Left renal pelvis (tissue), 4 donors: ENCODE measurements at places on chromosomes 5 and 9. TPM values are rescaled to one million over a fixed set of nuclear protein-coding genes. Genes with fewer than 3 reads are reported as not detected.

DNA sequence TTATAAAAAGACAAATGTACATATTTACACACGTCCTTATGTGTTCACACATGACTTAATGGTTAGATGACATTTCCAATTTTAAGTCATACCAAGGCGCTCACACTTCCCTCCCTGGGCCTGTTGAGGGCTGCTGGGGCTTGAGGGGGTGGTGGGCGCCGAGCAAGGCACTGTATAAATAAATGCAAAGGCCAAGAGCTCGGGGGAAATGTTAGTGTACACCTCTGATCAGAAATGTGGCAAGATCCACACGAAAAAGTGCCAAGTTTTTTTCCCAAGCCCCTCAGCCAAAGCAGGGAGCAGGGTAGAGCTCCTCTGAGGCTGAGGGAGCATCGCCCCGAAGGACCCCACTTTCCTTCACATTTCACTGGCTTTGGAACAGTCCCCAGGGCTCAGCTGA, 7.5 kb downstream of the IRF1 start:
- DNase-seq, result no peak

DNA sequence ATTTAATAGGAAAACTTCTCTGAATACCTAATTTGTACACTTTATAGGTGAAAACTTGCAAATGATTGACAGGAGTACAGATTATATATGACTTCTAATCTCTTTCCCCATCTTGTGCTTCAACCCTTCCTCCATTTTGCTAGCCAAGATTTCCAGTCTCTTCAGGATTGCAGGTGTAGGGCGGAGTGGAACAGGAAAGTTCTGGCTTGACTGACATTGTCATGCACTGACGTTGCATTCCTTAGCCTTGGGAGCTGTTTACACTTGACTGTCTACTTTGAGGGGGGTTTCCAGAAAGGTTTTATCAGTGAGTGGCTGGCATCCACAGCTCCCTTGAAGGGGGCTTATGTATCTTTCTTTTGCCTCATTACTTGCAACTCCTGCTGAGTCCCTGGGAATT, 34.1 kb upstream of the GRIA1 start:
- no peak for DNase-seq

- DNase-seq, result no peak
Observed at GRCh38 chr9:114902786-114903524, 27.4 kb downstream of the TNFSF8 start.

DNA sequence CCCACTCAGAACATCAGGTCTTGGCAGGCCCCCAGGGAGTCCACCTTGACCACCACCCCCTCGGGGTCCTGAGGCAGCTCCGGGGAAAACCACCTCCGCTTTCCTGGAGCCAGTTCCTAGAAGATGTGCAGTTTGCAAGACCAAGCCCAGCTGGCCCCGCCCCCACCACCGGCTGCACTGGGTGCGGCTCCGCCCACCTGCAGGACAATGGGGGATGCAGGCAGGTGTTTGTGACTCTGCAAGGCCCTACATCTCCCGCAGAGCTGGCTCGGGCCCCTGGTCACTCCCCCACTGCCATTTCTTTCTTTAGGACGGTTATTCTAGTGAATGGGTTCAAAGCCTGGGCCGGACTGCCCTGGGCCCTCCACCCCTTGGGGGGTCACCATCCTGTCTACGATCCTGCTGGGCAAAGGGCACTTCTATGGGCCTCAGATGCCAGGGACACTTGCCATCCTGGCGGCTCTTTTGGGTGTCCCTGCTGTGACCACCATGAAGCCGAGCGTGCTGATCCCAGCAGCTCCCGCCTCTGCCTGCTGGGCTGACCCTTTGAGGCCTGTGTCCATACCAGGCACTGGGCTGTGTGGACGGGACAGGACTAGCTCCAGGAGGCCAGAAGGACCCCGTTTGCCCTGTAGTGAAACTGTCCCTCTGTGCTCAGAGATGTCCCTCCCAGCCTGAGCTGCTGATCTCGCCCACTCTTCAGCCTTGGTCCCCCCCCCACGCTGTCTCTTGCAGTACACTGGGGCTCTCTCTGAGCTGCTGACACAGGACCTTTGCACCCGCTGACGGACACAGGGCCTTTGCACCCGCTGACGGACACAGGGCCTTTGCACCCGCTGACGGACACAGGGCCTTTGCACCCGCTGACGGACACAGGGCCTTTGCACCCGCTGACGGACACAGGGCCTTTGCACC, 5.9 kb upstream of the NACC2 start:
- no peak for DNase-seq

- DNase-seq, result no peak
Observed at GRCh38 chr9:68522954-68523353, 17.7 kb downstream of the TMEM252 start.

Gene FASTKD3
- 13.8 TPM for polyA plus RNA-seq

- peak; percentile 48 for DNase-seq
Observed at GRCh38 chr5:125413496-125414274, 667.2 kb upstream of the ZNF608 start.

Gene FOXD4L3
- not detected for polyA plus RNA-seq

DNA sequence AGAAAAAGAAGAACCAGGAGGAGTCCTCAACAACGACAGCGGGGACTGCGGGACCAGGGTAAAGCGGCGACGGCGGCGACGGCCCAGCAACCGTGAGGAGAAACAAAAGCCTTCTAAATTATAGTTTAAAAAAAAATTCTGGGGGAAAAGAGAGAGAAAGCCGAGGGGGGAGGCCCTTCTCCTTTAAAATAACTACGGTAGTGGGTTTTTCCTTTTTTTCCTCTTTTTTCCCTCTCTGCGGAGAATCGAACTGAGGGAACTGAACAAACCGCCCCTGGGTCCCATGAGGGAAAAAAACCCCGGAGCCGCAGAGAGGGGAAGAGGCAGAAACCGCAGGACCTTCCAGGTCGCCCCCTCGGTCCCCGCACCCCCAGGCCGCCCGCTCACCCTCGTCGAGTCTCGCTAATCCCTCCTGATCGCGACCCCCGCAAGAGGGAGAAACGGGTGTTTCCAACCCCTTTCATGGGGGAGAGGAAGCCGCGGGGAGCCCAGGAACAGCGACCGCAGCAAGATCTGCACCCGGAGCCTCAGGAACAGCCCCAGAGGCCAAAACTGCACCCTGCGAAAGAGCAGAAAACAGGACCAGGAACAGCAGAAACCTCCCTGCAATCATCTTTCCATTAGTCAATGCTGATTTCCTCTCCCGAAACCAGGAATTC, 453 bp downstream of the CPEB4 start:
- no peak for DNase-seq

GRCh38 chr9:132997591-132997990, 19.1 kb downstream of the GFI1B start:
- DNase-seq, result no peak

GRCh38 chr9:104386425-104387069, 117.5 kb upstream of the OR13F1 start:
- peak; percentile 10 for DNase-seq

Gene GFI1B
- polyA plus RNA-seq, result 0.39 TPM

- no peak for DNase-seq
Observed at GRCh38 chr5:174167080-174167910, 121.8 kb downstream of the NSG2 start.

GRCh38 chr5:8913522-8913921, 632.4 kb downstream of the SEMA5A start:
- DNase-seq, result no peak

Gene OMD
- 6.4 TPM for polyA plus RNA-seq

- DNase-seq, result no peak
Observed at GRCh38 chr5:23591250-23591649, 83.8 kb downstream of the PRDM9 start.

DNA sequence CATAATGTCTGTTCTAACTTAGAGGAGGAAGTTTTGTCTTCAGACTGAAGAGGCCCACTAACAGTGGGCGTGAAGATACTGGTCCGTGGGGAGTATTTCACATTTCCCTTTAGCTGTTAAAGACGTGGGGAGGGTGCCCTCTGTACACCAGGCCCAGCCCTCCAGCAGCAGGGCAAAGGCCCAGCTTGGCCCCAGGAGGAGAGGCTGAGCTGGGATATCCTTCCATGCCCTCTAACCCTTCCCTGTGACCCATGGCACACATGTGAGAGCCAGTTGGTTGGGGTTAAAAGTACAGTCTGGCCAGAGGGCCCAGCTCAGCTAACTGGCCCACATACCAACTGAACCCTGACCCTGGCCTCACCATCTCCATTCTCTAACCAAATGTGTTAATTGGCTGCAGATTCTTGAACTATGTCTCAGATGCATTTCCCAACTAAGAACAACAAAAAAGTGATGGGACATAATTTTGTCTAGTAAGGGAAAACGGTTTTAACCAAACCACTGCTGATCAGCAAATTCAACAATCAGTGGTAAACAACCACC, 74.4 kb downstream of the LHFPL2 start:
- no peak for DNase-seq

DNA sequence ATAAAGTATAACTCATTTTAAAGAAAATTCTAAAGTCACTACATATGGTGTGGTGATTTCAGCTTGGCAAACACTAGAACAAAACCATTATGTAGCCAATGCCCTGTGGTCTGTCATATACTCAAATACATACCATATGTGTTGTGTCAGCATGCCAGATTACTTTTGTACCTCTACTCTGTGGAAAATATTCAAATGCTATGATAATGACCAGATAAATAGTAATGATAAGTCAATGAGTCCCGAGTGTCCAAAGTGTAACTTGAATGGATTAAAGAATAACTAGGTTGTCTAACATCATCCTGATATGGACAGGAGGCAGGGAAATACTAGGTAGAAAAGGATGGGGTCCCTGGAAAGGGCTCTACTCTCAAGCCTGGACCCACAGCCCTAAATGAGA, 58.0 kb upstream of the IL6ST start:
- DNase-seq, result no peak

Gene TPPP
- polyA plus RNA-seq, result 0.93 TPM

Gene IRGM
- 0.73 TPM for polyA plus RNA-seq

GRCh38 chr5:131528682-131529081, 106.3 kb downstream of the RAPGEF6 start:
- DNase-seq, result no peak

GRCh38 chr5:42021923-42022322, 96.8 kb downstream of the FBXO4 start:
- no peak for DNase-seq

- DNase-seq, result no peak
Observed at GRCh38 chr5:169288066-169288930, 12.6 kb downstream of the SLIT3 start.
